ENCODE measurements at places on chromosomes 4 and X.

DNA sequence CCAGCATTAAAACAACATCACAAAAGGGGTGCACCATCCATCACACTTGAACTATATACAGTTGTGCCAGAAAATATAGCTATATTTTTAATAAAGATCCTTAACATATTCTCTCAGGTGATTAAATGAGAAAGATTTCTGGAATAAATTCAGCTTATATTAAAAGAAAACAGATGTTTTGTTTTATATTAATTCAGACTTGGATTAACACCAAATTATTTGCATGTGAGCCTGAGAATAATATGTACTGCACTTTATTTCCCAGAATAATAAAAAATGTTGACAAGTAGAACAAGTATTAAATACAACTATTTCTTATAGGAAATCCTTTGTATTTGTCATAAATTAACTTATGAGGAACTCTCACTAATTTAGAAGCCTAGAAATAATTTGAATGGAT lies 1467.4 kb downstream of the RAPGEF2 start:
- DNase-seq = no peak

DNA sequence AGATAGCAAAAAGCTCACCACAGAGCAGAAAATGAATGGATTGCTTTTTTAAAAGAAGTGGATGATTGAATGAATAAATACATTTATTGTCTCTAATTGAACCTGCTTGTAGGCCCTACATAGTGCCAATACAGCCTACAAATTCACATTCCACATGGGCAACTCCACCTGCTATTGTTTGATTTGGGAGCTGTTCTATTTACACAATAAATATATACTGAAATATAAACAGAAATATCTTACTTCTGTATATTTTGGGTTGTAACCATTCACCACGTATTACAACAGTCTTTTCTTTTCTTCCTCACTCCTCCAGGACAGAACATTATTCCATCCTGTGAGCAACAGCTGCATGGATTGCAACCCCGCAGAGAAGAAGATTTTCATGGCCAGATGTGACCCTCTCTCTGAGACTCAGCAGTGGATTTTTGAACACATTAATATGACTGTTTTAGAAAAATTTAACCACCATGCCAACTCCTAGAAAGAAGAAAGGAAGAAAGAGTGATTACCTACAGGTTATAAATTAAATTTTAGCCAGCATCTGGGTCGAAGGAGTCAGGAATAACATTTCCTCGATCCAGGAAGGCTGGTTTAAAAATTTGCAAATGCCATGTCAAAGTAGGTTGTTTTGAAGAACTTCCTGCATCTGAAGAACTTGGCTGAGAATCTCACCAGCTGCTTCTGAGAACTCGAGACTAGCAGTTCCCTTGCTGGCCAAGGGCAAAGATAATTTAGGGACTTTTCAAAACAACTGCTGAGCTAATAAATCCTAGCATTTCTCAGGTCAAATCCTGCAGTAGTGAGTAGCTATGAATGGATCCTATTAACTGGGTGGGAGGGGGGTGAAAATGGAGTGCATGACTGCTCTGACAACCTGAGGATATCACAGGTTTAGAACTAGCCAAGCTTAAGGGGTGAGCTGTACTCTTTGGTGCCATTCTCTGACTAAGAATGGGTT lies 128.7 kb upstream of the GALNT7 start:
- no peak for DNase-seq

DNA sequence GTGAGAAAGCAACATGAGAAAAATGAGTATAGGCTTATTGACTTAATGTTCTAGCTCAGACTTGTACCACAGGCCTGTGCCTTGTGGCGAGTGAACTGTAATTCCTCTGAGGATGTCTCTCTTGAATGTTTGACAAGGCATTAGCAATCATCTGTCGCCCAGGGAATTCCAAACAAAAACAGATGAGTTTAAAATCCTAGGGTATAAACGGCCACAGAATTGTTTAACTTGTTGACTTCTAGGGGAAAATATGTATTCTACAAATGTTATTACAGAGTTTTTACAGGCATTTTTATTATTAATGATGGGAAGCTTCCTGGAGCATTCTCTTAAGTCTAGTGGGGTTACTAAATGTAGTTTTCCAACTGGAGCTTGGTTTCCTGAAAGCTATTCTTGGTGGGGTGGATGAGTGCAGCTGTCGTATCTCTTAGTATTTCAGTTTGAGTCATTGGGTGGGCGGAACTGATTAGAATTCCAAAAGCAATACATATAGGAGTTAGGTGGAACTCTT lies 40.6 kb downstream of the ARHGAP10 start:
- DNase-seq = no peak

DNA sequence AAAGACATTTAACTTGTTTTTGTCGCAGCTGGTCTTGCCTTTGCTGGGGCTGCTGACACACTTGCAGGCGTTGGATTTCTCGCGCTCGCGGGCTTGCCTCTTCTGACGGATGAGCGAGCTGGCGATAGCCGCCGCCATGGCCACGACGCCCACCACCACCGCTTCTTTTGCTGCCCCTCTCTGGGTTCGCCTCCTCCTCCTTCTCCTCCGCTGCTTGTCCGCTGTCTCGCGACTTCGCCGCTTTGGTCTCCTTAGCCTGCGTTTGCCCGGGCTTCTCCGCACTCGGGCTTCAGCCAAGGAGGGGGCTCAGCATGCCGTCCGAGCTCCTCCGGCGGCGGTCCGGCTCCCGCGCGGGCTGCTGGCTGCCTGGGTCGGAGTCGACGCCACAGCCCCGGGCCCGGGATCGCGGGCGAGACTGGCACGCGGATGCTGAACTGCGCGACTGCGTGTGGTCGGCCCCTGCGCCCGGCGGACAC lies 613 bp downstream of the FGF13 start:
- DNase-seq = no peak

GRCh38 chr4:8355864-8356565 lies 84.5 kb downstream of the ACOX3 start:
- no peak for DNase-seq

DNA sequence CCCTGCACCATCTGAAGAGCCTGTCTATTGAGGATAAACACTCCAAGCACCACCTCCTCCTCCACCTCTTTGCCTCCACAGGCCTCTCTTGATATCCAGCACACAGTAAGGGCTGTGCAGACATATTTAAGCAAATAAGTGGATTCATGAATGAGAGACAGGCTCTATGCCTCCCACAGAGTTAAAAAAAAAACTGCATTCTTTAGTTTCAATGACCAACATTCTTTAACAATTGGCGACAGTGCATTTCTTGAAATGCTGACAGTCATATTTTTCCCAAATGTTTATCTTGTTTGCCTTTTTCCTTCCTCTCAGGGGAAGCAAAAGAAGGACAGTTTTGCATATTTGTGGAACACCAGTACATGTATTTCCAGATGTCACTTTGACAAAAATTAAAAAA lies 38.6 kb downstream of the MXRA5 start:
- no peak for DNase-seq

GRCh38 chr4:142191901-142192300 lies 555.5 kb downstream of the IL15 start:
- DNase-seq = no peak

Measured in T-helper 2 cell (primary cell).